Gastroesophageal sphincter (tissue), 4 donors: ENCODE measurements at places on chromosomes 4 and X. TPM values are rescaled to one million over a fixed set of nuclear protein-coding genes. Genes with fewer than 3 reads are reported as not detected.

DNA sequence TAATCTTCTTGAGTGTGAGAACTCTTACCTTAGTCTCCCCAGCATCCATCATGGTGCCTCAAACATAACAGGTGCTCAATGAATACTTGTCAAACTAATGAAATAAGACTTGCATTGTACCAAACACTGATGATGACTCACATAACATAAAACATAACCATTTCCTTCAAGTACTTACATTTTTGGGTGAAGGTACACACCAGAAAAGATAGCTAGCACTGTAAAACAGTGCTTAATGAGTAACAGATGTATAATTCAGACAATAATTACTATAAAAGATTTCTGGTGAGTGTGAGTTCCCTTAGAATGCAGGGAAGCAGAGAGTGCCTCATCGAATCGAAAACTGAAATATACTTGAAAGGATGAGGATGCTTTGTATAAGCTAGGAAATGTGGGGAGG, 70.1 kb upstream of the HCCS start:
- no peaks in the 10 kb centered on the region for H3K36me3 ChIP-seq
- H3K27me3 ChIP-seq = no peaks in the 10 kb centered on the region
- H3K27ac ChIP-seq = no peak overlapping the region
- H3K4me1 ChIP-seq = no peaks in the 10 kb centered on the region

DNA sequence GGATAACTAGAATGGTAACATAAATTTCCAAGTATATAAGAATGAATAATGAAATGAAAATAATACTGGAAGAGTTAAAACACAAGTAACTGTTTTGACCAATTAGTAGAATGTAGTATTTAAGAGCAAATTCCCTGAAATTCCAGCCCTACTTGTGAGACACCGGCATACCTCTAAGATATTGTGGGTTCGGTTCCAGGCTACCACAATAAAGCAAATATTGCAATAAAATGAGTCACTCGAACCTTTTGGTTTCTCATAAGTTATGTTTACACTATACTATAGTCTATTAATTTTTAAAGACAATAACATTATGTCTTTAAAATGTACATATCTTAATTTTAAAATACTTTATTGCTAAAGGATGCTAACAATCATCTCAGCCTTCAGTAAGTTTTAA, 15.2 kb upstream of the IQCM start:
- ATAC-seq = no peak
- H3K27ac ChIP-seq = no peak overlapping the region
- H3K4me1 ChIP-seq = no peaks in the 10 kb centered on the region
- H3K4me3 ChIP-seq = no peak overlapping the region

GRCh38 chr4:150256841-150257730, 178.8 kb downstream of the DCLK2 start:
- H3K4me3 ChIP-seq = no peak overlapping the region
- H3K4me1 ChIP-seq = no peaks in the 10 kb centered on the region
- no peaks in the 10 kb centered on the region for H3K27me3 ChIP-seq
- H3K27ac ChIP-seq = no peak overlapping the region
- peaks cover 62% of the 10 kb centered on the region for H3K36me3 ChIP-seq
- ATAC-seq = no peak

The RAI2 gene
- total RNA-seq = 21.7 TPM

The DCAF8L2 gene
- total RNA-seq = not detected
